CD4-positive, CD25-positive, alpha-beta regulatory T cell (primary cell): ENCODE measurements at places on chromosomes 6 and 20.

DNA sequence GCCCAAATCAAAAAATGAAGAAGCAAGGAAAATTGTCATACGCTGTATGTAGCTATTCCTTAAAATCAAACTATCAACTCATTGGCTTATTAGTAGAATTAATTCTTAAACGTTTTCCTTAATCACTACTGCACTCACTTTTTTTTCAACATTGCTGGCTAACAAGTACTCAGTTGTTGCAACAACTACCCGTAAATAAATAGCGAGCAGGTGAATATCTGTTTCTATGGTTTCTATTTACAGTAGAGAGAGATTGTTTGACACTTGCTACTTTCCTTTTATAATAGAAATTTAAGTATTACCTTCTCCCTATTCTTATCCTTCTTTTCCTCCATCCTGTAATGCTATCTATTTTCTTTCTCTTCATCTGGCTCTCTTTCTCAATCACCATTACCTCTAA lies 25.1 kb downstream of the FRK start:
- DNase-seq, result no peak

DNA sequence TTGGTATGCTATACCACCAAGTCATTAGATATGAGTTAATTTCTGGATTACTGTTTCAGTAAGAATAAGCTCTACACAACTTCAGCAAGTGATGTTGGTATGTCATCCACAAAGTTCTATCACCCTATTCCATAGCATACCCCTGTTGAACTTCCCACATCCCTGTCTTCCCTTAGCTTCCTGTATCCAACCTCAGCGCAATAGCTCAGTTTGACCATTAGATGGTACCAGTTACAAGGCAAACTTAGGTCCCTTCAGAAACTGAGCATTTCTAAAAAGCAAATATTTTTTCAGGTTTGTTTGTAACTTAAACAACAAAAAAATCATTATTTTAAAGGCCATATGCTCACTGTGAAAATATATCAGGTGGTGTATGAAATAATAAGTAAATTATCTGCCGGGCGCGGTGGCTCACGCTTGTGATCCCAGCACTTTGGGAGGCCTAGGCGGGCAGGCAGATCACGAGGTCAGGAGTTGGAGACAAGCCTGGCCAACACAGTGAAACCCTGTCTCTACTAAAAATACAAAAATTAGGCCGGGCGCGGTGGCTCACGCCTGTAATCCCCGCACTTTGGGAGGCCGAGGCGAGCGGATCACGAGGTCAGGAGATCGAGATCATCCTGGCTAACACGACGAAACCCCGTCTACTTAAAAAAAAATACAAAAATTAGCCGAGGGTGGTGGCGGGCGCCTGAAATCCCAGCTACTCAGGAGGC lies 8.8 kb upstream of the MOG start:
- peak; percentile 37 for DNase-seq

- DNase-seq, result peak; percentile 63
Observed at GRCh38 chr6:52063584-52064344, 23.6 kb downstream of the PKHD1 start.

DNA sequence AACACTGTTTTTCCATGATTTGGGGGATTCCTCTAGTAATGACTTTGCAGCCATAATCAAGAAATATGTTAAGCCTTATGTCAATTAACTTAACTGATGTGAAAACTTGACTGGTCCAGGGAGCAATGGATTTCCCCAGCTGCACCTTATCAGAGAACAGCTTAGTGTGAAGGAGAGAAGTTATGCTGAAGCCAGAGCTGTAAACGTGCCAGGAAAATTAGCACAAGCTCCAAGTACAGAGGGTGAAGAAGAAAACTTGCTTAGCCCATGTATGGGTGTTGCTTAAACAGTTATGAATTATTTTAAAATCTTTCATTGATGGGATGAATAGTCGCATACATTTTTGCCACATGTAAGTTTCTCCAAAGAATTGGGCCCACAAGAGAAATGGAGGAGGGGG lies 214.9 kb upstream of the RNF217 start:
- no peak for DNase-seq

DNA sequence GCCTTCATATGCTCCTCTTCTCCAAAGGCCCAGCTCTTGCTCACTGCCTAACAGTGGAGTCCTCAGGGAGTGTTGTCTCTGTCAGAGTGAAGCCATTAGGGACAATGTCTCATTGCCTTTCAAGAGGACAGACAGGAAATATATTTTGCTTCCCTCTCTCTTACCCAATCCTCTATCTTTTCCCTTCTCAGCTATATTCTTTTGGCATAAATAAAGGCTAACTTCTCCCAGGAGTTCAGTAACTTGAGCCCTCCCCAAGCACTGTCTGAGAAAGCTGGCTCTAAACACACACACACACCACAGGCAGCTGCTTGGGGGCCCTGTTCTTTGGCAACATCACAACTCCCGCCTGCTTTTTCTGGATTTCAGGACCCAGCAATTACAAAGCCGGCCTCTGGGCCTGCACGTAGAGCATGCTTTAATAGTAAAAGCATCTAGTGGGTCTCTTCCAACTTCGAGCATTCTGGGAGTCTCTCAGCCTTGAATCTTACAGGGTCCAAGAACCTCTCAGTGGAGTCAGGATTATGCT lies 34.7 kb upstream of the LAMA4 start:
- no peak for DNase-seq

GRCh38 chr20:5703681-5704101 lies 46.5 kb upstream of the SHLD1 start:
- no peak for DNase-seq

DNA sequence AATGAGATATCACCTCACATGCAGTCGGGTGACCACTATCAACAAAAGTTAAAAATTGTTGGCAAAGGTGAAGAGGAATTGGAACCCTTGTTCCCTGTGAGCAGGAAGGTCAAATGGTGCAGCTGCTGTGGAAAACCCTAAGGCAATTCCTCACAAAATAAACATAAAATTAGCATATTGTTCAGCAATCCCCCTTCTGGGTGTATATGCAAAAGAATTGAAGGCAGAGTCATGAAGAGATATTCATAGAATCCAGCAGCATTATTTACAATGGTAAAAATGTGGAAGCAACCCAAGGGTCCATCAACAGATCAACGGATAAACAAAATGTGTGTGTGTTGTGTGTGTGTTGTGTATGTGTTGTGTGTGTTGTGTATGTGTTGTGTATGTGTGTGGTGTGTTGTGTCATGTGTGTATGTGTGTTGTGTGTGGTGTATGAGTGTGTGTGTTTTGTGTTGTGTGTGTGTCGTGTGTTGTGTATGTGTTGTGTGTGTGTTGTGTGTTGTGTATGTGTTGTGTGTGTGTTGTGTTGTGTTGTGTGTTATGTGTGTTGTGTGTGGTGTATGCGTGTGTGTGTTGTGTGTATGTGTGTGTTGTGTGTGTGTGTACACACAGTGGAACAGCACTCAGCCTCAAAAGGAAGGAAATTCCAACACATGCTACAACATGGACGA lies 245.1 kb downstream of the ERMARD start:
- no peak for DNase-seq
